ENCODE measurements at places on chromosomes 6 and 20.

- DNase-seq = no peak
Measured at GRCh38 chr20:55417836-55418235, 587.5 kb downstream of the CBLN4 start.

GRCh38 chr20:12963416-12963815 lies 45.4 kb upstream of the SPTLC3 start:
- DNase-seq = no peak

DNA sequence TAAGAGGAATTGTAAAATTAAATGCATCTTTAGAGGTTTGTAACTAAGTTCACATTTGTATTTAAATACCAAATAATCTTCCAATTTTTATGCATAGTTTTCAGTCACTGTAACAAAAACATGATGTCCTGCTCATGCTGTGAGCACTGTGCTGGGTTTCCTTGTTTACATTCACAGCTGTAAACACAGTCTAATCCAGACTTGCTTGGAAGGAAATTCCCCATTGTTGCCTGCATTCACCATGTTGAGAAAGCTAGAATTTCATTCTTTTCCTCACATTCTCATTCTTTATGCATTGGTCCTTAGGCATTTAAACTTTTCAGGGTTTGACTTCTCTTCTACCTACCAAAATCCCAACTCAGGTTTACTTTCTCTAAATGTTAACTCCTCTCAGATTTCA lies 242.0 kb upstream of the TBX18 start:
- peak; percentile 23 for DNase-seq

DNA sequence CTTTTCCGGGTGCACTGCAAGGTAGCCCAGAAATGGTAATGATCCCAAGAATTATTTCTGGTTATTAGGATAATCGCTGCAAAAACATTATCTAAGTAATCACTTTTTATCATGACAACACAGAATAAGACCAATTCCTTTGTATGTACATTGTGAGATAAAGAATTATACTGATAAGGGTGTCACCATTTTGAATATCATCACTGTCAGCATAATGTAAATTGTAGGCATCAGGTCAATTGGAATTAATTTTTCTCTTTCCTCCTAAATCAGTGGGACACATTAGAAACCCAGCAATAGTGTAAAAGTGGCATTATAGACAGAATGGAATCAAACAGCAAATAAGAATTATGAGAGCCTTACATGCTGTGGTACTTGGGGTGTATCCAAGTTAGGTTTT lies 183.1 kb upstream of the SCGN start:
- DNase-seq = no peak

GRCh38 chr6:125002406-125002741 lies 40.1 kb downstream of the RNF217 start:
- DNase-seq = no peak

DNA sequence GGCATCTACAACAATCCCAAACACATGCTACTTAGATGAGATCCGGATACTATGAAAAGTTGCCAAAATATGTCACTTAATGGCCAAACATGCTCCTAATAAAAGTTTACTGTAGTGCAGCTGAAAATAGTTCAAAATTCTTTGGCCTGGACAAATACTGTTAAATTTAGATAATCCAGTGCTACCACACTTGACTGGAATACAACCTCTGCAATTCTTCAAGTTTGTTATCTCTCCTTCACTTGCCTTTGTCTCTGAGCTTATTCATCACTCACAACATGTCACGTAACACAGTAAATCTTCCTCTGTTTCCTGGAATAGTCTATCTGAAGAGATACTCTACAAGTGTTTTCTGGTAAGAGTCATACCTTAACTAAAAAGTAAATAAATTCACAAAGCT lies 10.5 kb upstream of the PLN start:
- DNase-seq = no peak

DNA sequence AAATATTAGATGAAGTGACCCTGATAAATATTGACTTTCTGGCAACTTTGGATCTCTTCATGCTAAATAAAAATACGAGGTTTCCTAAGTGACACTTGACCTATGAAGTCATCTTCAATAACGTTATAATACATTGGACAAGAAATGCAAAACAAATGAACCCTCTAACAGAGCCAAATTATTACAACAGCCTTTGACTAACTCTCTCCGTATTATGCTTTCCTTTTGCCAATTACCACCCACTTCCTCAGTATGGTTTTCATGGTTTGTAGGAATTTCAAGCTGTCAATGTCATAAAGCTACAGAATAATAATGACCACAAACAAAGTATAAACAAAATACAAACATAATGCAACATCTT lies 210.5 kb downstream of the MOXD1 start:
- no peak for DNase-seq

GRCh38 chr6:107809966-107810365 lies 14.1 kb downstream of the SCML4 start:
- no peak for DNase-seq

DNA sequence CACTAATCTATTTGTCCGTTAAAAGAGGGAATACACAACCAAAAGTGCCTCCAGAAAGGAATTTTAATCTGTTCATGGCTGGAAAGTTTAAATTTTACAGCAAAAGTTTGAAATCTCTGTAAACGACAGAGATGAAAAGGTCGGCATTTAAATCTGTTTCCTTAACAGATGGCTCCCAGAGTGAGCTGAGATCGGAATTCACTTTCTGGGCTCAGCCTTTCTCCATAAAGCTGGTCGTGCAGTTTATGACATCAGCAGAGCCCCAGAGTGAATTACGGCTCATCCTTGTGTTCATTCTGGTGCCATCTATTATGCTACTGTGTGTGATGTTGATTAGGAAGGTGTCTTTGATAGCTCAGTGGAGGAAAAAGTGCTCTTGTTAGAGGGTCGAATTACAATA lies 117.6 kb upstream of the ZFP64 start:
- DNase-seq = peak; percentile 16

- DNase-seq = no peak
Measured at GRCh38 chr6:141033101-141033500, 1099.6 kb upstream of the GJE1 start.

- peak; percentile 74 for DNase-seq
Measured at GRCh38 chr6:153023977-153024708, 21.6 kb upstream of the MTRF1L start.

DNA sequence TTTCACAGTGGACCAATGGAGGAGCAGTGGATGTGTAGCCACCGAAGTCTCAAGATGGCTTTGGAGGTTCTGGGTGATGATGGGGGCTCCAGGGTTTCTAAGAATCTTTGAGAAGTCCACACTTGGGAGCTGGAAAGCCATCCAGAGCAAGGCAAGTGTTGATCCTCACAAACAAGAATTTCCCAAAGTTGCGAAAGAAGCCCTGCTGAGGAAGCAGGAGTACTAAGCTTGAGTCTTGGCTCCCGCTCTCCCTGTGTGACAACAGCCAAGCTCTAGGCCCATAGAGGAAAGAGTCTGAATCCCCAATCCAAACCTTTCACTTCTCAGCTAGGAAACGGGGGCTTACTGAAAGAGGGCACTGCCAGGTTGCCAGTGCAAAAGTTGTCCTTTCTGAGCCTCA lies 106.0 kb downstream of the EDN3 start:
- DNase-seq = no peak

DNA sequence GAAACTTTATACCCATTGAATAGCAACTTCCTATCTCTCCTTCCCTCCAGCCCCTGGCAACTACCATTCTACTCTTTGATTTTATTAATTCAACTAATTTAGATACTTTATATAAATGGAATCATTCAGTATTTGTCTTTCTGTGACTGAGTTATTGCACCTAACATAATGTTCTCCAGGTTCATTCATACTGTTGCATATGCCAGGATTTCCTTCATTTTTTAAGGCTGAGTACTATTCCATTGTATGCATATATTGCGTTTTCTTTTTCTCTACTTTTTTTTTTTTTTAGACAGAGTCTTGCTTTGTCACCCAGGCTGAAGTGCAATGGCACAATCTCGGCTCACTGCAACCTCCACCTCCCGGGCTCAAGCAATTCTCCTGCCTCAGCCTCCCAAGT lies 49.5 kb upstream of the BEND6 start:
- no peak for DNase-seq

Measured in NCI-H69 (cell line).